NCI-H1092 treated with DMSO at 0.1 percent for 48 hours (cell line): ENCODE measurements at places on chromosomes 16 and 17.
A peak's percentile ranks its signal among the peaks of the same experiment; 100 is the strongest.

- no peak for DNase-seq
These were observed 2.3 kb upstream of the NUDT16L1 start for GRCh38 chr16:4690946-4691665.

DNA sequence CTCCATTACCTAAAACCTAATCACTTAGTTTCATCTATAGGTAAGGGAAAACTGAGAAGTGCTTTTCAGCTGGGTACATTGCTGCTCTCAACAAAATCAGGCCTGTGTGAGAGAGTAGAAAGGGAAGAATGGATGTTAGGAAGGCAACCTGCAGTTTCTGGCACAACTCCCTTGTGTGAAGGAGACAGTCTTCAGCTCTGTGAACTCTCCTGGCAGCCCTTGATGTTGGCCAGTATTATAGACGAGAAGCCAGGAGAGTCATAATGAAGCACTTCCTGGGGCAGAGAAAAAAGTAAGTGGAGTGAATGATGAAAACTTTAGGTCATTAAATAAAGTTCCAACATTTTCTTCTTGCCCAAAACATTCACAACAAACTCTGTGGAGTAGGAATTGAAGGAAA lies 260.1 kb downstream of the IRX3 start:
- no peak for DNase-seq

DNA sequence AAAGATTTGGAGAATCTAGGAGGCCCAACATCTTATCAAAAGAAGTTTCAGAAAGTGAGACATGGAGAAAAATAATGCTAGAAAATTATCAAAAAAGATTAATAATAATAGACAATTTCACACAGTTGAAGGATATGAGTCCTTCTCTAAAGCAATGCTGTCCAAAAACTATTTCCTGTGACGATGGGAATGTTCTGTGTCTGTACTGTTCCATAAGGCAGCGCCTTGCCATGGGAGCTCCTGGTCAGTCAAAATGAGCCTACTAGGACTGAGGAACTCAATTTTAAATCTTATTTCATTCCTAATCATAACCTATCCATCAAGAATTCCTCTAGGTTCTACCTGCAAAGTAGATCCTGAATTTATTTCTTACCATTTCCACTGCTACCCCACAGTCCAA lies 49.0 kb downstream of the CACNG1 start:
- no peak for DNase-seq

- no peak for DNase-seq
These were observed 333.6 kb upstream of the MON1B start for GRCh38 chr16:76857402-76857801.

GRCh38 chr17:43608313-43608712 lies 53.4 kb downstream of the MEOX1 start:
- no peak for DNase-seq

DNA sequence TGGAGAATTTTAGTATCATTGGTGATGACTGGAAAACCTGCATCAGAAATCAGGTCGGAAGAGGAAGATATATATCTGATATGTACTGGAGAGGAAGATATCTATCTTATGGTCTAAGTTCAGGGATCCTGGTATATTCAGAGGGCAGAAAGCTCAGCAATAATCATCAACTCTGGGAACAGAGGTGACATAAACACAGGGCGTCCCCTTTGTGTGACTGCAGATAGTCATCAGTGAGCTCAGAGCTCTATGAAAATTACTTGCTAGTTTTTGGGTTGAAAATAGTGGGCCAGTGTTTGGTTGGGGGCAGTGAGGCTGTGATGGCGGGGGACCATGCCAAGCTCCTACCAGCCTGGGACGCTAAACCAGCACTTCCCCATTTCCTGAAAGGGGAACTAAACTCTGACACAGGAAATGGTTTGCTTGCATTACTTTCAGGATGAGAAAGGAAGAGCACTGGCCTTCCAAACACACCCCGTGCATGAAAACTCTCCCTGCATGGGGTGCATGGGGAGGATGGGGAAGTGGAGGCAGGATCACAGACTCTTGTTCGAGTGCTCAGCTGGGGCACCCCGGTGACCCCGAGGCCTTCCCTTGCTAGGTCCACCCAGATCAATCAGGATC lies 15.8 kb downstream of the NOD2 start:
- DNase-seq, result no peak

DNA sequence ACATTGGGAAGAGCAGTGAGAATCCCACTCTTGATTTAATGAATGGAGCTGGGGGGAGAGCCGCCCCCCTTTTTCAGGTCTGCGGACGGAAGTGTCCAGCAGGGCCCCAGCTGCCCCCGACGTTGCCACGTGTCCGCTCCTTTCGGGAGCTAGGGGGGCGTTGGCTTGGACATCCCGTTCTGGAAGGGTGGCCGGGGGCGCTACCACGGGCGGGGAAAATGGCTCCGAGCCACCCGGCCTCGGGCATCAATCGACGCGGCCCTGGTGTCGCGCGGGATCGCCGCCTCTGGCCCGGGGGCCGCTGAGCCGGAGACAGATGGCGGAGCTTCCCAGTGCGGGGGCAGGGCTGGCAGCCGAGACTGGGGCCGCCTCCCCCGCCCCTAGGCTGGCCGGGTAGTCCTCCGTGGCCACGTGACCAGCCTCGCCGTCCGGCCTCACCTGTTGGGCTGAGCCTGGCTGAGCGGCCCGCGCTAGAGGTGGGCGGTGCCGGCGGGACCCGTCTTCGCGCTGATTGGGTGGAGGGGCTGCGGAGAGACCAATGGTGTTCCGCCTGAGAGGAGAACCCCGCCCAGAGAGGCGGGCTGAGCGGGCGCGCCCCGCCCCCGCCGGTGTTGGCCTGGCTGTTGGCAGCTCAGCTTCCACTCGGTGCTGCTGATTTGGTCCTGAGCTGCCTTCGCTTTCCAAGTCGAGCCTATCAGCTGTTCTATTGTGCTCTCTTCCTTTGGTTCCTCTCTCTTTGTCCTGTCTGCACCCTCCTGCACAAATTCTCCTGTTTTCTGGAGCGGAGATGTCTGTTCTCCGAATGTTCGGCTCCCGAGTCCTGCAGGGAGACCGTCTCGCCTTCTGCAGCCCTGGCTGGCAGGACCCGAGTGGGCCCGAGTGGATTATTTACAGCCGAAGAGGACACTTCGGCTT lies 8.3 kb downstream of the HS3ST3B1 start:
- DNase-seq, result peak; percentile 37

GRCh38 chr16:75820672-75821071 lies 94.4 kb upstream of the CPHXL start:
- no peak for DNase-seq

- no peak for DNase-seq
These were observed 31.4 kb upstream of the GFOD2 start for GRCh38 chr16:67750466-67750865.

- no peak for DNase-seq
These were observed 2.9 kb downstream of the UNC119 start for GRCh38 chr17:28549236-28550132.

GRCh38 chr16:81823111-81823510 lies 44.0 kb downstream of the PLCG2 start:
- no peak for DNase-seq

GRCh38 chr17:31339906-31340661 lies 18.7 kb upstream of the EVI2A start:
- no peak for DNase-seq

DNA sequence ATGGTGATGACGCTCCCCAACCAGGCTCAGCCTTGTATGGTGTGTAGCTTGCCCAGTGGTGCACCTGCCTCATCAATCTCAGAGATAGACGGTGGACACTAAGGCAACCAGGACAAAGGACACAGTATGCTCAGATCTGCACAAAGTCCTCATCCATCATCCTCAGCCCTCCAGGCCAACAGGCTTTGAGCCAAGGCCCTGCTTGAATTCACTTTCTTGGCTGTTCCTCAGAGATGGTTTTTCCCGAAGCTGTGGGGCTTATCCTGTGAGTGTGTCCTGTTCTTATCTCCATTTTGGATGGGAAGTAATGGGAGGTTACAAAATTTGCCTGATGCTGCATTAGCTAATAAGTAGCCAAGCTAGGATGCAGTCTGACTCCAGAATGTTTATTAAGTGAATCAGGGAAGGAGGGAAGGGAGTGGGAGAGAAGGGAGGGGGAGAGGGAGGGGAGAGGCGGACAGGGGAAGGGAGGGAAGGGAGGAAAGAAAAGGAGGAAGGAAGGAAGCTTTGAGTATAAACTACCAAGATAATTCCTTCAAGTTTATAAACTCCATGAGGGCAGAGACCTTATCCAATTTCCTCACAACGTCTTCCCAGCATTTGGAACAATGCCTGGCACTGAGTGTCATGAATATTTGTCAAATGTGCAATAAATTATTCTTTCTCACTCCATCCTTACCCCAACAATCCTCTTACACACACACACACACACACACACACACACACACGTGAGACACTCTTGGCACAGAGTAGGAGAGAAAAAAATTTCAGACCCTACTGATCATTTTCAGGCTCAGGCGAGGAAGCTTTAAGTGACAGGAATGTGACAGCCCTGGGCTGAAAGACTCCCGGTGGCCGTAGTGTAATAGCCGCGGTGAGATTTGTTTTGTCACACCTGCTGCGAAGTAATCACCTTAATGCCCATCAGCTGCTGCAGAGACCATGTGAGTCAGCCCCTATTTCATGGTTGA lies 84.3 kb downstream of the BMERB1 start:
- no peak for DNase-seq

DNA sequence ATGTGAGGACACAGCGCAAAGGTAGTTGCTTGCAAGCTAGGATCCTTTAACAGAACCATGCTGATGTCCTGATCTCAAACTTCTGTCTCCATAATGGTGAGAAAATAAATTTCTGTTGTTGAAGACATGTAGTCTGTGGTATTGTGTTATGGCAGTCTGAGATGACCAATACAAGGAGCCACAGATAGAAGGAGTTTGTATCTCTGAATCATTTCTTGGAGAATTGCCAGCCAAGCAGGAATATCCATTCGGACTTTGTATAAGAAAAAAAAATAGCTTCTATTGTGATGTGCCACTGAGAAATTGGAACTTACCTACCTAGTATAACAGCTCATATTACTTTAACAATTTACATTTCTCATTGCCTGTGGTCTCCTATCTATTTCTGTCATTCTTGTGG lies 447.6 kb upstream of the CA10 start:
- no peak for DNase-seq

DNA sequence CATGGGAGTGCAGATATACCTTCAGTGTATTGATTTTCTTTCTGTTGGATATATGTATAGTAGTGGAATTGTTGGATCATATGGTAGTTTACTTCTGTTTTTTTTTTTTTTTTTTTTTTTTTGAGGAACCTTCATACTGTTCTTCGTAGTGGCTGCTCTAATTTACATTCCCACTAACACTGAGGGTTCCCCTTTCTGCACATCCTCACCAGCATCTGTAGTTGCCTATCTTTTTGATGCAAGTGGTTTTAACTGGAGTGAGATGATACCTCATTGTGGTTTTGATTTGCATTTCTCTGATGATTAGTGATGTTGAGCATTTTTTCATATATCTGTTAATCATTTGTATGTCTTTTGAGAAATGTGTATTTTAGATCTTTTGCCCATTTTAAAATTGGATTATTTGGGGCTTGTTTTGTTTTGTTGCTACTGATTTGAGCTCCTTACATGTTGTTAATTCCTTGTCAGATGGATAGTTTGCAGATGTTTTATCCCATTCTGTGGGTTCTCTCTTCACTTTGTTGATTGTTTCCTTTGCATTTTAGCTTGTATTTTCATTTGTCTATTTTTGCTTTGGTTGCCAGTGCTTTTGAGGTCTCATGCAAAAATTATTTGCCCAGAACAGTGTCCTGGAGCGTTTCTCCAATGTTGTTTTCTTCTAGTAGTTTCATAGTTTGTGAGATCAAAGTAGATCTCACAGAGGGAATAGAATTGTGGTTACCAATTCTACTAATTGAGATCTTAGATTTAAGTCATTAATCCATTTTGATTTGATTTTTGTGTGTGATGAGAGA lies 25.0 kb upstream of the BCAS3 start:
- DNase-seq, result no peak

- no peak for DNase-seq
These were observed 68.9 kb upstream of the MSI2 start for GRCh38 chr17:57187391-57187790.

DNA sequence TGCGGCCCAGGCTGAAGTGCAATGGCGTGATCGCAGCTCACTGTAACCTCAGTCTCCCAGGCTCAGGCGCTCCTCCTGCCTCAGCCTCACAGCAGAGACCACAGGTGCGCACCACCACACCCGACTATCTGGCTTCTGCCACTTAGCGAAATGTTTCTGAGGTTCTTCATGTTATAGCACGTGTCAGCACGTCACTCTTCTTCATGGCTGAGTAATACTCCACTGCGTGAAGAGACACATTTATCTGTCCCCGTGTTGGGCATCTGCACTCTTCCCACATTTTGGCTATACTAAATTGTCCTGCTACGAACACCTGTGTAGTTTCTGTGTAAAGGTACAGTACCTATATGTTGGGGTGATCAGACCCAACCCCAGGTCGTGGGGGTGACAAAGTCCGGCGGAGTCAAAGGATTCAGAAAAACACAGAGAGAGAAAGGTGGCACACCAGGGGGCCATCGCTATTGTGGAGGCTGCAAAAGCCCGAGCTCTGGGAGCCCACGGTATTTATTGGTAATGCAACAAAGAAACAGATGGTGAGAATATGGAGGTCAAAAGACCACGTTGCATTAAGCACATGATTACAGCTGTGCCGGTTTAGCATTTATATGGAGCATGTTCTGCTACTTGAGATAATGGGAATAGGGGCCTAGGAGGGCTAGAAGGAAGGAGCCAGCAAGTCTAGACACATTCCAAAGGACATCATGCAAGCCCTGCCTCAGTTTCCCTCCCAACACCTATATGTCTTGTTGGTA lies 851 bp upstream of the DPEP1 start:
- DNase-seq, result no peak

GRCh38 chr17:6361733-6362132 lies 73.2 kb downstream of the AIPL1 start:
- no peak for DNase-seq

DNA sequence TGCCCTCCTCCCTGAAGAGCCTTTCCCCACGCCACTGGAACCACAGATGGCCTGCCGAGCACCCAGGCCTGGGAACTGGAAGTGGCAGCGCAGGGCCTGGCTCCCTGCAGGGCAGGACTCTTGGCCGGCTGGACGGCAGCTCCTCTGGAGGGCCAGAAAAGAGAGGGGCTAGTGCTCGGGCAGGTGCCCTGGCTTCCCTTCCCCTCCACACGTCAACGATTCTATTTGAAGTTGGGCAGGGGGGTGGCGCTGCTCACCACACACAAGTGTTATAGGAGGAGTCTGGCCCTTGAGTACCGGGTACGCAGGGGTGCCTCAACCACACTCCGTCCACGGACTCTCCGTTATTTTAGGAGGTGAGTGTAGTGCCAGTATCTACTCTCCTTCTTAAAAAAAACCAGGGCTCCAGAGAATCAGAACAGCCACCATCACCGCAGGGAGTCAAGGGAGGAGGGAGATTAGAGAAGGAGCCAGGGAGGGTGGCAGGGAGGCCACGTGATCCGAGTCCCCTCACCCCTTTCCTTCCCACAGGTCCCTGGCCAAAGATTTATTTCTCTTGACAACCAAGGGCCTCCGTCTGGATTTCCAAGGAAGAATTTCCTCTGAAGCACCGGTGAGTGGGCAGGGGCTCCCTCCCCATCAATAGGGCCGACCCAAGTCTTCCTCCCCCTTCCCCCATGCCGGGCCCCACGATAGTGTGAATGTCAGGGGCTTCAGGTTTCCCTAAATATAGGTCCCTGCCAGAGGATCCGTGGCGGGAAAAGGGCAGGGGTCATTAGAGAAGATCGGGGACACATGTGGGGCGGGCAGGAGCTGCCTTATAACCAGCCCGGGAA lies 1.4 kb upstream of the ALDOA start:
- peak; percentile 85 for DNase-seq
